NCI-H226 (cell line): ENCODE measurements at places on chromosomes 16 and 17.

GRCh38 chr17:57305144-57305728 lies 48.9 kb downstream of the MSI2 start:
- no peak for DNase-seq

DNA sequence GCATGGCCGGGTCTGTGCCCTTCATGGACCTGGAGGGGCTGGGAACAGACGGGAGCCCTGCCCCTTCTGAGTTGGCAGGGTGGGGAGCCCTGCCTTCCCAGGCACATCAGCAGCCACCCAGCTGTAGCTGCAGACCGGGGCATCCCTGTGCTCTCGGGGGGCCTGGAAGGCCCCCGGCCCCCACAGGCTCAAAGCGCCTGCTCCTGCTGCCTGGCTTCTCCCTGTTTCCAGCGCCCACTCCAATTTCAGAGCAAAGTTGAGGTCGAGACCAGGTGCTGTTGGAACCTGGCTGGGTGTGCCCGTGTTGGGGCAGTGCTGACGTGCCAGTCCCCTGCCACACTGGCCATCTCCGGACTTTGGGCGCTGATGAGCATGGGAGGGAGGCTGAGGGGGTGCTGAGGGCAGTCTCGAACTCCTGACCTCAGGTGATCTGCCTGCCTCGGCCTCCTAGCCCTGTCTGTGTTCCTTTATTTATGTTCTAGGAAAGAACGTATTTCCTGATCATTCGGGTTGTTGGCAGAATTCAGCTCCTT lies 4.9 kb upstream of the PRSS27 start:
- no peak for DNase-seq

DNA sequence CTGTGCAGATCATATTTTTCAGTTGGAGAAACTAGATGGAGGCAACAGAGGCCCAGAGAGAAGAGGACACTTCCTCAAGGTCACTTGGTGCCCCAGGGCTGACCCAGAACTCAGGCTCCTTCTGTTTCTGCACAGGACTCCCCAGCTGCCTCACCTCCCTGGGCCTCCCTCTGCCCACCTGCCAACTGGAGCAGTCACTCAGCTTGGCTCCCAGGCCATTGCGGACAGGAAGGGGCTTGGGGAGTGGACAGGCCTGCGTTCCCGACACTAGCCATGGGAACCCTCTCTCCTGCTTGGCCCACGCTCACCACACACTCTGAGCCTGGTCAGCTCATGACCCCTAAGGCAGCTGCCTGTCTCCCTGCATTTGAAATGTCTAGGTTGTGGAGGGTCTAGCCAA lies 78.1 kb upstream of the BRD7 start:
- no peak for DNase-seq

GRCh38 chr17:66240630-66241029 lies 11.4 kb upstream of the APOH start:
- peak; percentile 15 for DNase-seq

DNA sequence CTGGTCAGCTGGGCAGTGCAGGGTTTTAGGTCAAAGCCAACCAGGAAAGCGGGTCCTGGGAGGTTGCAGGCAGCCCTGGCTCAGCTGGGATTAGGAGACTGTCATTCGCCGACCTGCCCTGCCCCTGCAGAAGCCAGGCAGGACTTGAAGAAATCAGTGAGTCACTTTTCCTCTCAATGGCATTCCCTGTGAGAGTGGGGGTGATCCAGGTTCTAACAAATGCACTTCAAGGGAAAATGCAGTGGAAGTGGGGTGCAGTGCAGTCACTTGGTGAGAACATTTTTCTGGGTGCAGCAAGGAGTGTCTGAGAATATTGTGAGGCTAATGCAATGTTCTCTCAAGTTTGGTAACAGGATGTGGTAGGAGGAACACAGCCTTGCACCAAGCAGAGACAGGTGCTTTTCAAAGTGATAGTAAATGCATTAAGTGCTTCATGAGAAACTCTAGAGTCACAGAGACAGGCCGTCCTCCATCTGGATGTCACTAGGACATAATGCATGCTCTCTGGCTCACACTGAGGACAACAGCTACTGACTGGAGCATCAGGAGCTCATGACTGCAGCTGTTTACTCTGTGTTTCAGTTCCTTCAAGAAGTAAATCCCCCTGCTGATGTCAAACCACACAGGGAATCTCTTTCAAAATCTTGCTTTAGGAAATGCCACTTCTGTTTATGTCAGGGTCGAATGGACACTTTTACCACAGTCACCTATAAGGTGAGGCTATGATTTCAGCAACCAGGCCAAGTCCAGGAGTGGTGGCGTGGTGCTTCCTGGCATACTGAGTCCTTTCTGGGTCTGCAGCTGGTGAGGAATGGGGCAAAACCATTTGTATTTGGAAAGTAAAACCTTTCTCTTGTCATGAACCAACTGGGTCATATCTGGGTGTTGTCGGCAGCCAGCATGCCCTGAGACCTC lies 16.7 kb downstream of the CDK5R1 start:
- no peak for DNase-seq

DNA sequence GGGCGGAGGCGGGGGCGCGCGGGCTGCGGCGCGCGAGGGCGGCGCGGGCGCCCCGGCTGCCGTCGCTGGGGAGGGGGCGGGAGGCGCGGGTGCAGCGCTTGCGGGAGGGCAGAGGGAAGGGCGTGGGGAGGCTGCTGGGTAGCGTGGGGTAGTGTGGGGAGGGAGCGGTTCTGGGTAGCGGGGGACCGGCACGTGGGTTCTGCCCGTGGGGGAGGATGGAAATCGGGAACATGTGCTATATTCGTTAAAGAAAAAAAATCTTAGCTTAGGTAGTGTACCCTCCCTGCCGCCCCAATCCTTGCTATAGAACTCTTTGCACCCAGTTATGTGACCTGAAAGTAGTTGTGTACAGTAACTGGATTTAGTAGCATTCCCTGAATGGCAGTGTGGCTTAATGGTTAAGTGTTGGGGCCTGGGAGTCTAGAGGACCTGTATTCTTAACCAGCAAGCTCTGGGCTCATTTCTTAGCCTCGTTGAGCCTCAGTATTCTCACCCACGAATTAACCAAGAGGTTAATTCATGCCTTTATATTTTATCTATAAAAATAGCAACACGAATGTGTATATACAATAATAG lies 646 bp downstream of the RABEP1 start:
- no peak for DNase-seq

GRCh38 chr16:62100651-62101050 lies 64.4 kb upstream of the CDH8 start:
- DNase-seq = no peak

GRCh38 chr17:74380086-74380958 lies 13.0 kb downstream of the GPR142 start:
- peak; percentile 43 for DNase-seq

DNA sequence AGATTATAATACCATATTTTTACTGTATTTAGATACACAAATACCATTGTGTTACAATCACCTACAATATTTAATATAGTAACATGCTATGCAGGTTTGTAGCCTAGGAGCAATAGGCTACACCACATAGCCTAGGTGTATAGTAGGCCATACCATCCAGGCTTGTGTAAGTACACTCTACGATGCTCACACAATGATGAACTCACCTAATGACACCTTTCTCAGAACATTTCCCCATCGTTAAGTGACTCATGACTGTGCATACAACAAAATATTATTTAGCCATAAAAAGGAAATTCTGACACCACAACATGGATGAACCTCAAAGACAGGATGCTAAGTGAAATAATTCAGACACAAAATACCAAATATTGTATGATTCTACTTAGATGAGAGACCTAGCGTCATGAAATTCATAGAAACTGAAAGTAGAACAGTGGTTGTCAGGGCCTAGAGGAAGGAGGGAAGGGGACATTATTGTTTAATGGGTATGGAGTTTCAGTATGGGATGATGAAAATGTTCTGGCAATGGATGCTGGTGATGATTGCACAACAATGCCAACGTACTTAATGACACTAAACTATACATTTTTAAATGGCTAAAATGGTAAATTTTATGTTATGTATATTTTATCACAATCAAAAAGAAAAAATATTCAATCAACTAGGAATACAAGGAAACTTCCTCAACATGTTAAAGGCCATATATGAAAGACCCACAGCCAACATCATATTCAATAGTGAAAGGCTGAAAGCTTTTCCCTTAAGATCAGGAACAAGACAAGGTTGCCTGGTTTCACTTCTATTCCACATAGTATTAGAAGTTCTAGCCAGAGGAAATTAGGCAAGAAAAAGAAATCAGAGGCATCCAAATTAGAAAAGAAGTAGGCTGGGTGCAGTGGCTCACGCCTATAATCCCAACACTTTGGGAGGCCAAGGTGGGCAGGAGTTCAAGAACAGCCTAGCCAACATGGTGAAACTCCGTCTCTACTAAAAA lies 5.9 kb upstream of the C16orf87 start:
- no peak for DNase-seq

GRCh38 chr16:83842756-83843507 lies 35.2 kb downstream of the HSBP1 start:
- DNase-seq = no peak

- DNase-seq = no peak
Observed at GRCh38 chr17:2335726-2336214, 487 bp downstream of the TSR1 start.

- no peak for DNase-seq
Observed at GRCh38 chr17:8835106-8835505, 32.4 kb downstream of the PIK3R6 start.

- peak; percentile 15 for DNase-seq
Observed at GRCh38 chr17:30942308-30943079, 20.7 kb downstream of the ADAP2 start.

GRCh38 chr17:59234631-59235030 lies 14.3 kb downstream of the GDPD1 start:
- DNase-seq = no peak

- DNase-seq = no peak
Observed at GRCh38 chr17:69709441-69709840, 294.9 kb downstream of the MAP2K6 start.

- no peak for DNase-seq
Observed at GRCh38 chr16:58906981-58907715, 173.0 kb upstream of the GOT2 start.

- peak; percentile 47 for DNase-seq
Observed at GRCh38 chr16:11586856-11587642, at the start of gene LITAF. LITAF (minus strand) TSS chr16:11586919; CDS start chr16:11556730, 30,189 bp downstream.

DNA sequence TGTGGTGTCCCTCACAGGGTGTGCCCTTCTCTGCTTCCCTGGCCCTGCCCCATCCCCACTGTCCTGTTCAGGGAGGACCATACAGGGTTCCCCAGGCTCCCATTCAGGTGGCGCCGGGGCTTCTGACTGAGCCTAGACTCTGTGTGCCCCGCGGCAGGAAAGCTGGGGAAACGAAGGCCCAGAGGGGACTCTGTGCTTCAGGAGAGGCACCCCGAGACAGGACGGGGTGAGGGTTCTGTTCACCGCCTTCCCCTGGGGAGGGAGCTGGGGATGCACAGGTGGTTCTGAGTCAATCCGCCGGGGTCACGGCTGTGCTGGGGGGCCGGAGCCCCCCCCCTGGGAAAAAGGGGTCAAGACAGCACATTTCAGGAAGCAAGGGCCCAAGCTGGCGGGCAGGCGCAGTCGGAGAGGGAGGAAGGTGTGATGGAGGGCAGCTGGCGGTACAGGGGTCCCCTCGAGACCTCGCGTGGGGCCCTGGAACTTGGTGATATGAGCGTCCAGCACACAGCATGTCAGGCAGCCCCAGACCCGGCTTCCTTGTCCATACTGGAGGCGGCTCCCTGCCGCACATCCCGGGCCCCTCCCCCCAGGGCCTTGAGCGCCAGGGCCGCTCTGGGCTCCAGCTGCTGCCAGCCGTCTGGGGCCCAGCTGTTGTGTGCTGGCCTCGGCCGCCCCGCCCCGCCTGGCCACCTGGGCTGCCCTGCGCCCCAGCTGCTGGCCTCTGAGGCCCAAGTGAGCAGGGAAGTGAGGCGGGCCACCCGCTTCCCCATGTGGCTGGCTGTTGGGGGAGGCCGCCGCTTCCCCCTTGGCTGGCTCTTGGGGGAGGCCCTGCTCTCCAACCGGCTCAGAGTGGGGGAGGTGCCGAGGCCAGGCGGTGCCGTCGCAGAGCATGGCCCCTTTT lies 5.6 kb upstream of the NOTUM start:
- no peak for DNase-seq

GRCh38 chr16:85018529-85019236 lies 7.3 kb upstream of the ZDHHC7 start:
- DNase-seq = no peak

- DNase-seq = no peak
Observed at GRCh38 chr16:66358231-66358630, 8.3 kb upstream of the CDH5 start.

GRCh38 chr16:48591976-48592375 lies 18.0 kb downstream of the N4BP1 start:
- DNase-seq = no peak

DNA sequence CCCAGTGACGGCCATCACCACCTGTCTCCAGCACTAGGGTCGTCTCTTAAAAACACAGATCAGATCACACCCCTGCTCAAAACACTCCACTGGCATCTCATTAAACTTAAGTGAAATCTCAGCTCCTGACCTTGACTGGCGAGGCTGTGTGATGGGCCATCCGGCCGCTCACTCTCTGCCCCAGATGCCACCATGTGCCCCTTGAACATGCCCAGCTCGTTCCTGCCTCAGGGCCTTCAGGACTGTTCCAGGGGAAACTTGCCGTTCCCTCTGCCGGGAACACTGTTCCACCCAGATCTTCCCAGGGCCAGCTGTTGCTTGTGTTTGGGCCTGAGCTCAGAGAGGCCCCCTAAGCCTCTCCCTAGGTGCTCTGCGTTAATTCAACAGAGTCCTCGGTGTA lies 39.4 kb downstream of the RPH3AL start:
- no peak for DNase-seq

DNA sequence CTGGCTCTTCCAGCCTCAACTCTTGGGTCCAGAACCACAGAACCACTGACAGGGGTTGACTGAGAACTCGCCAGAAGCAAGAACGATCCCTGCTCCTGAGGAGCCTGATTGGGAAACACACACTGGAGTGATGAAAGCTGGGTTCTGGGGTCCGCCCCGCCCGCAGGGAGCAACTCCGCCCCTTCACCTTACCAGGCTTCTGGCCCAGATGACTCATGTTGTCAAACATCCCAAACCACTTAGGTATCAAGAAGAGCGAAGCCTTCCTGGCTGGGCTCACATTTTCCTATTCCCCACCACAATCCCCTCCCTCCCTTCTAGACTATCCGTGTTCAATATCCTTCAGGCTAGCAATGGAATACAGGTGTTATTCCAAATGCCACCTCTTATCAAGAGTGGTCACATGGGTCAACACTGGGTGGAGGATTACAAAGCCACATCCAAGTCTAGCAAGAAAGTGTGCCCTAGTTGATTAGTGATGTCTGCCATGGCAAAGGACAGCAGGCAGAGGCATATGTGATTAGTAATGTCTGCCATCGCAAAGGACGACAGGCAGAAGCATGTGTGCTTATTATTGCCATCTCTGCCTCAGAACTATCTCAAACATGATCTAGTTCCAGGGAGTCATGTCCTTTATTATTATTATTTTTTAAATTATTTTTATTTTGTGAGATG lies 70.5 kb downstream of the TIMM22 start:
- DNase-seq = peak; percentile 82

GRCh38 chr17:18848501-18848900 lies 9.4 kb upstream of the PRPSAP2 start:
- no peak for DNase-seq

GRCh38 chr16:28208824-28209223 lies 2.9 kb downstream of the XPO6 start:
- no peak for DNase-seq

- DNase-seq = peak; percentile 85
Observed at GRCh38 chr17:4658478-4659305, 17.2 kb upstream of the ALOX15 start.

GRCh38 chr17:77429969-77430752 lies 289.4 kb downstream of the SEC14L1 start:
- peak; percentile 90 for DNase-seq
